MCF 10A (cell line): ENCODE measurements at places on chromosomes 6 and 20.

GRCh38 chr6:100850174-100850573, 31.0 kb downstream of the ASCC3 start:
- no peak for DNase-seq

- peak; percentile 41 for DNase-seq
Observed at GRCh38 chr6:149248693-149249369, 68.7 kb upstream of the TAB2 start.

DNA sequence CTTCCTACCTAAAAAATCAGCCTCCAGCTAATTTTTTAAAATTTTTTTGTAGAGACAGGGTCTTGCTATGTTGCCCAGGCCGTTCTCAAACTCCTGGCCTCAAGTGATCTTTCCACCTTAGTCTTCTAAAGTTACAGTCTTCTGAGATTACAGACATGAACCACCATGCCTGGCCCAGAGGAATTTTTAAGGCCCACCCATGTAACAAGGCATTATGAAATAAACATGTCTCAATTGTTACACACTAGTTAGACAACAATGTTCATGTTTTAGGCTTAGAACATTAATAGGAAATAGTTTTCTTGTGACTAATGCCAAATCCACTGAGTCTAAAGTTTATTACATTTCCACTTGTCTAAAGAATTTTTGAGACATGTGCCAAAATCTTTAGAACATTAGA, 221.2 kb downstream of the LAMA2 start:
- peak; percentile 59 for DNase-seq

GRCh38 chr20:42346189-42347170, 728.3 kb upstream of the CHD6 start:
- DNase-seq = no peak

DNA sequence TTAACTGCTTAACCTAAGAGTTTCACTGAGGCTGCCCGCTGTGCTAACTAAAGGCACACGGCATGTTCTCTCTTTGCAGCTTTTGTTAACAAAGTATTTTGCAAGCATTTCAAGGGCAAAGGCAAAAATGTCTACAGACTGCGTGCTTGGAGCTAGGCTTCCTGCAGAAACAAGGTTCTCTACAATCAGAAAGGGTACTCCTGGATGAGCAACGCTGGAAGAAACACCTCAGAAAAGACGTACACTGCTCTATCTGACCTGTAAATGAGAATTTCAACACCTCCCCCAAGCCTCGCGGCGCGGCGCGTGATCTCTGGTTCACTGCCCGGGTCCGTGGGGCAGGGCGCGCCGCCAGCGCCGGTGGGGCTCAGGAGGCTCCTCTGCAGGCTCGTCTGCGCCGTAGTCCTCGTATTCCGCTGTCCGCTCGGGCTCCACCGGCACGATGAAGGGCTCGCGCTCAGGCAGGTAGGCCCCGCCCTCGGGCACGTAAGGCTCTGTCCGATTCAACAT, 120.9 kb downstream of the COL12A1 start:
- no peak for DNase-seq

- no peak for DNase-seq
Observed at GRCh38 chr6:103799971-103800670, 1059.6 kb downstream of the HACE1 start.

DNA sequence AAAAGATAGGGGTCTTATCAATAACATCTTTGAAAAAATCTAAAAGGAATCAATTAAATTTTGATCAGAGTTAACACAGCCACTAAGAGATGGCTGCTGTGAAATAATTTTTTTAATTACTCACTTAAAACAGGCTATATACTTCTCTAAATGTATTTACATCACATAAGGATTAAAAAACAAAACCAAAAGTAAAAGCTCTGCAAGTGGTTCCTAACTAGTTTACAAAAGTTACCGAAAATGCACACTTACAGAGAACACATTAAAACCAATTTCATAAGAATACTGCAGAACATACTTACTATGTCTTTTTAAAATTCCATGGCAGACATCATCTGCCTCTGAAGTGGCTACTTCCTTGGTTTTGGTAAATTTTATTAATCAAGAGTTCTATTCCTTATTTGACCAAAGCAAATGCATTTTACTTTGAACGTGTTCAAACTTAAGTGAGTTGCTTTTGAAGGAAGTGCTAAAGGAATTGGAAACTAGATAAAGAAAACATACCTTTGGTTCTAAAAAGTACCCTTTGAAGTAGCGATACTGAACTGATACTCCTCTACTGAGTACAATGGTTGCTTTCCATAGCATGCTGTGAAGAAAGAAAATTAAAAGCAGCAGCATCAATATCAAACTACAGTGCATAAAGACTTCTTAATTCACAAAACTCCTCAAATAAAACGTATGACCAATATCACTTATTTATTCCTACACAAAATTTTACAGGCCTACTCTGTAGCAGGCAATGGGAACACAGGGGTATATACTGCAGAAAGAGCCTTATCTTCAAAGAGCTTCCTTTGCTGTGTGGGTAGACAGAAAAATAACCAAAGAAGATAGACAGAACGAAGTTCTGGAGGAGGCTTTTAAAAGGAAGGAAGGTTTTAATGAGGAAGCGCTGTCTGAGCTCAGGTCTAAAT, 157.1 kb upstream of the SHLD1 start:
- DNase-seq = no peak

GRCh38 chr6:70412252-70413113, 825 bp upstream of the FAM135A start:
- no peak for DNase-seq

DNA sequence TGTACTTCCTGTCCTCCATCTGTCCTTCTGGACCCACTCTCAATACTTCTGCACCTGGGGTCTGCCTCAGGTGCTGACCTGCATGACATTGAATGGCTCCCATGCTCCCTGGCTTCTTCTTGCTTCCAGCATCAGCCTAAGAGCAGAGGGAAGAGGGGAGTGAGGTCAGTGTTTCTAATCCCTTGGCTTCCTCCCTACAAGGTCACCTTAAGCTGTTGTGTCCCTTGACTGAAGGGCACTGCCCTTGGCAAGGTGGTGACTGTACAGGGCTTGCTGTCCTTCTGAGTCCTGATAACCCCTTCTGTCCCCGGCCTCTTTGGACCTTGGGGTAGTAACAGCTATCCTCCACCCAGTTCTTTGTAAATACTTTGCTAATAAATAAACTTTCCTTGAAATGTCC, 9.6 kb downstream of the HLA-DMB start:
- no peak for DNase-seq
